ENCODE measurements at places on chromosomes 6 and 20.

- no peak for DNase-seq
Measured at GRCh38 chr6:104653781-104654180, 205.9 kb downstream of the HACE1 start.

- no peak for DNase-seq
Measured at GRCh38 chr20:59939879-59940128, 301 bp downstream of the PPP1R3D start.

DNA sequence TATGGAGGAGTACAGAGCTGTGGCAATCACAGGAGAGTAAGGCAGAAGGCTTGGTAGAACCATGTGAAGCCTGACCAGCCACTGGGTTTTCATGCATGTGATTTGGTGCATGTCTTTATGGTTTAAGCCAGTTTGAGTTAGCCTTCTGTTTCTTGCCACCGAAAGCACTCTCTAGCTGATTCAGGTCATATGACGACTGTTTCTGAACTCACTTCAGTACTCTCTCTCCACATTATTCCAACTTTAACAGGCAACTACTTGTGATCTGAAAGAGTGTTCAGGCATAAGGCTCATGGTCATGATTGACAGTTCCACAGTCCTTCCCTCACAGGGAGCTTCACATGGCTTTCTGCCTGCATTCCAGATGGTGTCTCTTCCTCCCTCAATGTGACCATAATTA is 63.3 kb upstream of the TAB2 start:
- no peak for DNase-seq

GRCh38 chr6:71031912-71032311 is 75.1 kb upstream of the B3GAT2 start:
- no peak for DNase-seq

- DNase-seq, result no peak
Measured at GRCh38 chr20:48294196-48294595, 508.9 kb upstream of the SULF2 start.

DNA sequence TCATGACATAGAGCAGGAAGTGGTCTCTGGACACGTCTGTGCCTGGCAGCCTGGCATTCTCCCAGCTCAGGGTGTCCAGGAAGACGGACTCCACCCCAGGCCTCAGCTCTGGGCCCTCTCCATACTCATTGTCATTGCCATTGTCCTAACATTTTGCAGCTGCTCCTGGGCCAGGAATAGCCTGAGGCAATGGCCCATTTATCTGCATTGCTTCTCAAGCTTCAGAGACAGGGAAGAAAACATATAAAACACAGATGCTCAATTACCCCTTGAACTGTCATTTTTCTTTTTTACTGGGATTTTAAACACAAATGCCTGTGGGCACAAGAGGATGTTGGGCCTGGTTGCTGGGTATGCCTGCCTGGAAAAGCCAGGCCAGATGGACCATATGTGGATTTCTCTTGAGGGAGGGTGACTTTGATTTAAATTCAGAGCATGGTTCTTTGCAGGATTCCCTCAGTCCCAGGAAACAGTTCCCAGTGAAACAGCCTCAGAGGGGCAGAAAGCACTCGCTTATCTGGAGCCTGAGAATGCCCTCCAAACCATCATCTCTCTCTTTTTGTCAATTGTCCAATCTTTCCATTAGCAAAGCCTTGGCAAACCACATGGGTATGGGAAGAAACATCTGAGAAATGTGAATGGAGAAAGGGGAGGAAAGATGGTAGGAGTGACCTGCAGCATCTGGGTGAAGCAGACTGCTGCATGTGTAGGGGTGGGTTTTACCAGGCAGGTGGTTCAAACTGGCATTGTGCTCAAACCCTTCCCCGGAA is 17.9 kb downstream of the LAMP5 start:
- DNase-seq, result no peak

DNA sequence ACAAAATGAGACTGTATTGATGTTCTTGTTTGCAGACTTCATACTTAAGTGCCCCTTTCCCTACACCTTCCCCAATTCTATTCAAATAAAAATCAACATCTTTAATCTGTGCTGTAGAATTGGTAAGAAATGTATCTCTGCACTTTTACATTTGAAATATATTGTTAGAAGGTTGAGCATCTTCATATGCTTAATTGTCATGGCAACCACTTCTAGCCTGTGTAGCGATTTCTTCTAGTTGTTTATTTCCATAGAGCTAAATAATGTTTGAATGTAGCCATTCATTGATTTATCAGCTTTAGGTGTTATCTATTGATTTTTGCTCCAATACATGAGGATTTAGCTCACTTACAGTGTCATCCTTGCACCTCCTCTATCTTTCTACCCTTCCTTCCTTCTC is 37.7 kb upstream of the ZNFX1 start:
- DNase-seq, result no peak

GRCh38 chr6:2542858-2543218 is 207.9 kb downstream of the MYLK4 start:
- peak; percentile 19 for DNase-seq

- no peak for DNase-seq
Measured at GRCh38 chr6:33237741-33238140, 29.4 kb downstream of the RING1 start.

- DNase-seq, result no peak
Measured at GRCh38 chr6:154466971-154467679, 43.4 kb downstream of the CNKSR3 start.

- DNase-seq, result no peak
Measured at GRCh38 chr6:8556370-8557013, 121.1 kb upstream of the SLC35B3 start.

DNA sequence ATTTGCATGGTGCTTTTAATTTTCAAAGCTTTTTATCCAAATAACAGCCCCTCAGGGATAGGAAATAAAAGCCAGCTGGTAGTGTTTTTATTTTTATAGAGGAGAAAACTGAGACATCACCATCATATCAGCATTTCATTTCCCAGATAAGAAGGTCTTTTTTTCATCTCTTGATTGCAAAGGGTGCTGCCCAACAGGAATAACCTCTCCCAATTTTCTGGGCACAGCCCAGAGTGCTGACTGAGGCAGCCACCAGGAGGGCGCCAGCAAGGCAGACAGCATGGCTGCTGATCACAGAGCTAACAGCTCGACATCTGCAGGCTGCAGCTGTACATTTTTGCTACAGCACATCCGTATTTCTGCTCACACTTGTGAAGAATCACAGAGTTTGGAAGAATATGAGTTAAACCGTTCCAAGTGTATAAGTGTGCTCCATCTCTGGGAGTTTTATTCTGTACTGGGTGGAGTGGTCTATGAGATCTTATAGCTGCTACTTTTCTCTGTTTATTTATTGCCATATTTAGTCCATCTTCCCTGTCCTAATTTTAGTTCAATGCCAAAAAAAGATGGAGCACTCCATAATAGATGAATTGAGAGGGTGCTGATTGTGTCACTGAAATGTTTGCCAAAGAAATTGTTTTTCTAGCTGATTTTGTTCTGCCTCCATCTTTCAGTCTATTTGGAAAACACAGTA is 85.5 kb upstream of the C20orf144 start:
- DNase-seq, result no peak

DNA sequence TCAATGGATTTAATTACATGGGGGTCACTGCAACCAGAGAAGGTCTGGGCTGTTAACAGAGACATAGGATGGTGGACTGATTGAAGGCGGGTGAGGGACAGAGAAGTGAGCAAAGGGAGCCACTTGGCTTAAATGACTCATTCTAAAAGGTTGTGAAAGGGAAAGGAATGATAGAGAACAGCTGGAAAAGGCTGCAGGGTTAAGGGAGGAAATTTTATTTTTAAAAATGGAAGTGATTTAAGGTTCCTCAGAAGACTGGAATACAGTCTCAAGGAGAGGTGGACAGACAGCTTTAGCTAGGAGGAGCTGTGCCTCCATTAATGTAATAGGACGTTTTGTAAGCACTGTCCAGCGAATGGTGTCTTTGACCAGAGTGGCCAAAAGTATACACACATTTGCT is 46.7 kb downstream of the RGS17 start:
- DNase-seq, result no peak

GRCh38 chr6:33667072-33667471 is 44.4 kb downstream of the UQCC2 start:
- no peak for DNase-seq

DNA sequence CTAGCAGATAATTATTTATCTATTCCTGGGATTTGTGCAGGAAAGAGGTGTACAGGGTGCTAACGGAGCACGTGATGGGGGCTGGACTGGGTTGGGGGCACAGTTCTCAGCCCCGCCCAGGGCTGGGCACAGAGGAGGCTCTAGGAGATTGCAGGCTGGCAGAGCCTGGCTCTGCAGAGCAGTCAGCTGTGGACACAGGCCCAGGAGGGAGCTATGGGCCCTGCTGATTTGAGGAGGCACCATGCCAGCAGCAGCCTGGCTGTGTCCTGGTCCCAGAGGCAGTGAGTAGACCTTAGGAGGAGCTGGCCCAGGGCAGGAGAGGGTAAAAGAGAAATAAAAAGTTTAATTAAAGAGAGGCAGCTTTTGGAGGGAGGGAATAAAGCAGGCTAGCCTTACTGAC is 19.3 kb downstream of the MAFB start:
- DNase-seq, result no peak

DNA sequence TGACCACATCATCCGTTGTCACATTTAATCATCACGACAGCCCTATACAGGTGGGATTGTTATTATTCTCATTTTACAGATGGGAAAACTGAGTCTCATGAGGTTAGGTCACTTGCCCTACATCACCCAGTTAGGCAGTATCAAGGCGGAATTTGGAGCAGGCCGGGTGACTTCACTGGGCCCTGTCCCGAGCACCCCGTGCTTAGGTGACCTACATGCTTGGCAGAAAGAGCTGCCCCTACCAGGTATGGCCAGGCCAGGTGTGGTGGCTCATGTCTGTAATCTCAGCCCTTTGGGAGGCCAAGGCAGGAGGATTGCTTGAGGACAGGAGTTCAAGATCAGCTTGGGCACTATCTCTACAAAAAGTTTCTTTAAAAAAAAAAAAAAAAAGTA is 44.0 kb downstream of the RIN2 start:
- no peak for DNase-seq

DNA sequence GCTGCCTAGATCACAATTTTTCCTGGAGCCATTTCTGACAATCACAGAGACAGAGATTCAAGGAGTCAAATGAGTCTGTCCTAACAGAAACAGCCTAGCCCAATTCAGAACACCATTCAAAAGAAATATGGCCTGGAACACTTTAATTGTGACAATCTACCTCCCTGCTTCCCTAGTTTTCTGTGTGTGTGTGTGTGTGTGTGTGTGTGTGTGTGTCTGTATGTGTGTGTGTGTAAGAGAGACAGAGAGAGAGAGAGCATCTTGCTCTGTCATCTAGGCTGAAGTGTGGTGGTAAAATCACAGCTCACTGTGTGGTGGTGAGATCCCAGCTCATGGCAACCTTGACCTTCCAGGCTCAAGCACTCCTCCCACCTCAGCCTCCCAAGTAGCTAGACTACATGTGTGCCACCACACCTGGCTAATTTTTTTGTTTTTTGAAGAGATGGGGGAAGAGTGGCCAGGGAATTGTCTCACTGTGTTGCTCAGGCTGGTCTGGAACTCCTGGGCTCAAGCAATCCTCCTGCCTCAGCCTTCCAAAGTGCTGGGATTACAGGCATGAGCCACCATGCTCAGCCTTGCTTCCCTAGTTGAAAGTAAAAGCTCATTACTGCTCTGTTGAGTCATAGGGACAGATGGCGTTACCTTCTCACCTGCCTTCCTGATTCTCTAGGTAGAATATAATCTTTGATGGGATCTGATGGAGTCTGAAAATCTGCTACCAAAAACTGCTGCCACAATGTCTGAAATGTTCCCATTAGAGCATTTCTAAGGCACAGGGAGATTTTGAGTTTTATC is 89.6 kb upstream of the BEND6 start:
- DNase-seq, result no peak

Measured in stimulated activated CD4-positive, alpha-beta T cell treated with anti-CD3 and anti-CD28 coated beads, Interleukin-2, amount 100 ng/mL, for 48 hours (primary cell).